ENCODE measurements at places on chromosomes 3 and 15.

DNA sequence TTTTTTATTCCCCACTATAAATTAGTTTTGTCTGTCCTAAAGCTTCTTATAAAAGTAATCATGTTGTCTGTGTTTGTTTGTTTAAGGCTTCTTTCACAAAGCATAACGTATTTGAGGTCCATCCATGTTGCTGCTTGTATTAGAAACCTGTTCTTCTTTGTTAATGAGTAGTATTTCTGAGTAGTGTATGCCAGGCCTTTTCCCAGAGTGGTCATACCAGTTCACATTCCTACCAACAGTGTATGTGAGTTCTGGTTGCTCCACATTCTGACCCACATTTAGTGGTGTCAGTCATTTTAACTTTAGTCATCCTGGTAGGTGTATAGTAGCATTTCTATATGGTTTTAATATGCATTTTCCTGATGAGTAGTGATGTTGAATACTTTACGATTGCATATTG lies 98.6 kb downstream of the NEO1 start:
- DNase-seq, result no peak

DNA sequence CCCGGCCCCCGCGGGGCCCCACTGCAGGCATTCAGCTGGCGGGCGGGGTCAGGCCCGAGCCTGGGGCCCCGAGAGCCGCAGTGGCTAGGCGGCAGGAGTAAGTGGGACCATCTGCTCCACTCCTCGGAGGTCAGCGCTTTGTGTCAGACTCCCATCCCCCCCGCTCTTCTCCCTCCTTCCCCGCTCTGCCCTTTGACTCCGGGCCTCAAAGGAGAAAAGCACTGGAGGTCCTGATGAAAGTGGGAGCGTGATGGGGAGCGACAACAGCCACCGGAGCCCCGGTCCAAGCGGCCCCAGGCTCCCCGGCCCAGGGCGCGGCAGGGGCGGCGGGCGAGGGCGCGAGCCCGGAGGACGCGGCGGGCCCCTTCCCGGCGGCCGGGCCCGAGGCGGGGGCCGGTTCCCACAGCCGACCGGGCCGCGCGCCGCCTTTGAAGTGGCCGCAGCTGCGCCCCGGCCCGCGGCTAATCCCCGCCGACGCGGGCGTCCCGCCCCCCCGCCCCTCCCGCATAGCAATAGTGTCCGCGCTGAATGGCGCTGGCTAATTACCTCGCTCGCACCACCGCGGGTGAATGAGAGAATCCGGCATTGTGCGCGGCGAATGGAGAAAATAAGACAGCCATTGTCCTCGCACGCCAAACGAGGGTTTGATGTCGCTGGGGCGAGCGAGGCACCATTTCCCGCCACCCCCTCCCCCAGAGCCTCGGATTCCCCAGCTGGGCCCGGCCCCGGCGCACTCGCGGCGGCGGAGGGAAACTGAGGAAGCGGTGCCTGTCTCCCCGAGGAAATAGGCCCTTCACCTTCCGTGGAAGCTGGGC lies 22.4 kb downstream of the IGDCC3 start:
- peak; percentile 57 for DNase-seq

DNA sequence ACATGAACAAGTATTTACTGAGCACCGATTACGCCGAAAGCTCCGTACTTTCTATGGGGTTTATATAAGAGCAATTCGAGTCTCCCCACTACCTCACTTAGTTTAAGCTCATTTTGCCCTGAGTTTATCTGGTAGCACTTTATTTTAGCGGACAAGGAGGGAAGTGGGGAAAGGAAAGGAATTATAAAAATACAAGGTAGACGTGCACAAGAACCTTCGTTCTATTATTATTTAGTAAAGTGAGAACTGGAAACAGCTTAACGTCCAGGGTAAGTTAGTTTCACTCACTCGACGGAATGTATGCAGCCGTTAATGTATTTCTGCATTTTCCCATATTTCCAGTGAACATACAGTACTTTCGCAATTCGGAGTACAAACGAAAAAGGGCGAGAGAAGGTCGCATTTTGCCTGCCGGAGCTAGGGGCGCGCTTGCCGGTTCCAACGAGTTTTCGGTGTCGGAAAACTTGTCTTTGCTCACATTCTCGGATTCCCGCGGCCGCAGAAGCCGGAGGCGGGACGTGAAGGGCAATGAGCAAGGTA lies 1.2 kb upstream of the STT3B start:
- peak; percentile 43 for DNase-seq

- DNase-seq, result no peak
Observed at GRCh38 chr15:72483279-72483678, 9.1 kb downstream of the ARIH1 start.
